ENCODE measurements at places on chromosomes 4 and X.

- peak; percentile 54 for DNase-seq
- peaks cover 42% of the 10 kb centered on the region for H3K4me1 ChIP-seq
- H3K36me3 ChIP-seq, result no peaks in the 10 kb centered on the region
- no peak overlapping the region for H3K27ac ChIP-seq
- no peak overlapping the region for H3K4me3 ChIP-seq
Observed at GRCh38 chr4:157994863-157995262, 178.0 kb downstream of the GASK1B start.

- H3K4me3 ChIP-seq, result no peak overlapping the region
- H3K27ac ChIP-seq, result no peak overlapping the region
- H3K36me3 ChIP-seq, result no peaks in the 10 kb centered on the region
- no peaks in the 10 kb centered on the region for H3K4me1 ChIP-seq
- DNase-seq, result no peak
Observed at GRCh38 chr4:24846716-24847115, 51.3 kb downstream of the SOD3 start.

- H3K4me3 ChIP-seq, result no peak overlapping the region
- H3K36me3 ChIP-seq, result no peaks in the 10 kb centered on the region
- DNase-seq, result no peak
- no peak overlapping the region for H3K27ac ChIP-seq
- no peaks in the 10 kb centered on the region for H3K4me1 ChIP-seq
Observed at GRCh38 chr4:67892905-67893304, 9.1 kb upstream of the TMPRSS11D start.

- H3K27ac ChIP-seq, result no peak overlapping the region
- H3K4me3 ChIP-seq, result no peak overlapping the region
- H3K4me1 ChIP-seq, result no peaks in the 10 kb centered on the region
- H3K27me3 ChIP-seq, result no peaks in the 10 kb centered on the region
- no peaks in the 10 kb centered on the region for H3K36me3 ChIP-seq
- DNase-seq, result no peak
Observed at GRCh38 chrX:40835526-40835925, 100.2 kb upstream of the MED14 start.

DNA sequence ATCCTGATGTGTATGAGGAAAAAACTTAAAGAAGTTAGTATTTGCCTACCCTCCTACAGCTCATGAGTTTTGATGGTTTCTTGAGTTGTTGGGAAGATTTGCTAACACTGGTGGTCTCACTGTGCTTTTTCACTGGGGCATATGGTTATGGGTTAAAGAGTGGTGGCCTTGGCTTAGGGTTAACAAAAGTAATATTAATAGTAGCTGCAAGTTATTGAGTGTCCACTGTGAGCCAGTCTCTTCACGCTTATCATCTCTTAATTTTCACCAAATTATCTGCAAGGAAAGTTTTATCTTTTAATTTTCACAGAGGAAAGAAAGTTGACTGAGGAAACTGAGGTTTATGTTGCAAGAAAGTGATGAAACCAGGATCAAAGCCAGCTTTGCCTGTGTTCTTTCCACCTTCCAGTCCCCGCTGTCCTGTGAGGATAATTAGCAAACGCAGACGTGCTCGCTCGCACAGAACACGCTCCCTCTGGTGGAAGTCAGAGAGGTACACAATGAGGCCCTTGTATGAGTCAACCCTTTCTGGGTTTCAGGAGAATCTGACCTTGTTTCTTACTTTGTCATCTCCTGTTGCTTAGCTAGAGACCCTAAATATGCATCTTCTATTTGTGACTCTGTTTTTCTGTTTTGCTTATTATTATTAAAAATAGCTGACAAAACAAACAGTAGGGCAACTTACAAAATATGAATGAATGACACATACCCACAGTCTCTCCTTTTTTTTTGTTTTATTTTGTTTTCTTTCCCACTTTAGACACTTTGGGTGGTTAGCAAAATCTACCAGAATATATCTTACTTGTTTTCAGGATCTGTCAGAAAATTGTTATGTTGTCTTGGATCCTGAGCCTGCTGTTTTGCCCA lies 94.3 kb downstream of the DDIT4L start:
- H3K4me3 ChIP-seq, result no peak overlapping the region
- no peaks in the 10 kb centered on the region for H3K36me3 ChIP-seq
- H3K4me1 ChIP-seq, result 0 out of 2 replicates have a peak, but pooled peaks cover 7% of the 10 kb centered on the region
- H3K27me3 ChIP-seq, result no peaks in the 10 kb centered on the region
- H3K27ac ChIP-seq, result no peak overlapping the region

- DNase-seq, result no peak
- H3K27ac ChIP-seq, result no peak overlapping the region
- no peaks in the 10 kb centered on the region for H3K27me3 ChIP-seq
- no peaks in the 10 kb centered on the region for H3K36me3 ChIP-seq
- H3K4me1 ChIP-seq, result peaks cover 5% of the 10 kb centered on the region
- no peak overlapping the region for H3K4me3 ChIP-seq
Observed at GRCh38 chrX:69024931-69025330, 140.3 kb downstream of the PJA1 start.

GRCh38 chr4:105709081-105709450 lies 482 bp downstream of the GSTCD start:
- peak overlapping the region; percentile 92 for H3K27ac ChIP-seq
- DNase-seq, result peak; percentile 38
- no peaks in the 10 kb centered on the region for H3K4me1 ChIP-seq
- H3K27me3 ChIP-seq, result no peaks in the 10 kb centered on the region
- no peaks in the 10 kb centered on the region for H3K36me3 ChIP-seq

DNA sequence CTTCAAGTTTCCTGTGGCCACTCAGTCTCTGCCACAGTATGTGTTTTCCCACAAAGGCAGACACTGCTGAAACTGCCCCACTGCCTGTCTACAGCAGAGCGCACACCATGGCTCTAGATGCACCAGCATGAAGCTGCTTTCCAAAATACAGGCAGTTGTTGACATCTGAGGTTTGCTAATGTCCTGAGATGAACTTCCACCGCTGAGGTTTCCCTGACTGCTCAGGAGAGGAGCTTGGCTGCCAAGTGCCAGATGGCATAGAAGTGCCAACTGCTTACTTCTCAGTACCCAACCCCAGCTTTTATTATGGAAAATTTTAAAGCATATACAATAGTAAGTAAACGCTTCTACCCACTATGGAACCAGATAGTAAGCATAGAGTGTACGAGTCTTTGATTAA lies 61.0 kb upstream of the EXOC1L start:
- no peaks in the 10 kb centered on the region for H3K27me3 ChIP-seq
- H3K4me1 ChIP-seq, result peaks cover 8% of the 10 kb centered on the region
- no peaks in the 10 kb centered on the region for H3K36me3 ChIP-seq
- no peak overlapping the region for H3K27ac ChIP-seq

DNA sequence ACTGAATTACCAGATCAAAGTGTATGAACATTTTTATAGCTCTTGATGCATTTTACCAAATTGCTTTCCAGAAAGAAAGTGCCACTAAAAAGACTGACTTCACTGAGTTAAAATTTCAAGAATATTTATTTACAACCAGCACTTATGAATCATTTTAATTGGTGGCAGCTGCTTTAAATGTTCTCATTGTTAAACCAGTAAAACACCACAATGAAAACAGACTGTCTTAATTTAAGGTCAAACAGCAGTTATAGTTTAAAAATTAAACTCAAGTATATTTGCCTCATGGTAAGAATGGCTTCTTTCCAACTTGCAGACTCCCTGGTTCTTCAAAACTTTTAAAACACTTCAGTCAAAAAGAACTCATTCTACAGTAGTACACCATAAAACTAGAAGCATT lies 36.9 kb downstream of the AMMECR1 start:
- no peak overlapping the region for H3K27ac ChIP-seq
- no peaks in the 10 kb centered on the region for H3K27me3 ChIP-seq
- H3K4me3 ChIP-seq, result no peak overlapping the region
- DNase-seq, result no peak

Data from Caco-2 (cell line).